Esophagus squamous epithelium (tissue), 5 donors: ENCODE measurements at places on chromosomes 4 and X.

DNA sequence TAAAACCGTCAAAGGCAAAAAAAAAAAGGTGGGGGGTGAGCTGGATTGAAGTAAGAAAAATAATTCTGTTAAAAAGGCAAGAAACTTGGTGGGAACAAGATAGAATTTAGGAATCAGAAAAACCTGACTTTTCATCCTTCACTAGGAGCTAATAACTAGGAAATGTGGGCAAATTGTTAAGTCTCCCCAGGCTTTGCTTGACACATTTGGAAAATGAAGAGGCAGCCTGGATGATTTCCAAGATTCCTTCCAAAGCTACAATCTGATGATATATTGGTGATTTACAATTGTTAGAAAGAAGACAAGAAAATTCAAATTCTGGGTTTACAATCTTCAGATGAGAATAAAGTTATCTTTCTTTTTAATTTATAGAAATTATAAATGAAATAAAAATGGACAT lies 1062.5 kb downstream of the ADGRL3 start:
- H3K36me3 ChIP-seq, result no peaks in the 10 kb centered on the region
- H3K4me3 ChIP-seq, result no peak overlapping the region
- H3K27ac ChIP-seq, result no peak overlapping the region

DNA sequence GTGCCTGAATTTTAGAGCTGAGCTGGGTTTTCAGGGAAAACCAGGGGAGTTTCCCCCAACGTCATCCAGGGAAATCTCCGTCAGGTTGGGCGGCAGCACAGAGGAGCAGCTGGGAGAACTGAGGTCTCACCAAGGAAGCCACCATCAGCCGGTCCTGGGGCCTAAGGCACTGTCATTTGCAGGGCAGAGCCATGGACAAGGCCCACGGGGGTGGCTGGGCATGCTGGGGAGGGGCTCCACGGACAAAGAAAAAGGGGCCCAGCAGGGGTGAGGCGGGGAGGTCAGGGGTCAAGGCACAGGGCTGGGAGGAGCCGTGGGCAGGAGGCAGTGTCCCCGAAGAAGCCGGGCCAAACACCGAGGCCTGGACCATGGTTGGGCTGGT lies 109.8 kb downstream of the HMX1 start:
- DNase-seq, result no peak
- no peak overlapping the region for H3K4me3 ChIP-seq
- H3K36me3 ChIP-seq, result no peaks in the 10 kb centered on the region
- H3K4me1 ChIP-seq, result no peaks in the 10 kb centered on the region

GRCh38 chrX:39000802-39001201 lies 199.5 kb downstream of the MID1IP1 start:
- H3K4me3 ChIP-seq, result no peak overlapping the region
- DNase-seq, result no peak
- H3K27ac ChIP-seq, result no peak overlapping the region
- no peaks in the 10 kb centered on the region for H3K27me3 ChIP-seq
- H3K36me3 ChIP-seq, result no peaks in the 10 kb centered on the region

DNA sequence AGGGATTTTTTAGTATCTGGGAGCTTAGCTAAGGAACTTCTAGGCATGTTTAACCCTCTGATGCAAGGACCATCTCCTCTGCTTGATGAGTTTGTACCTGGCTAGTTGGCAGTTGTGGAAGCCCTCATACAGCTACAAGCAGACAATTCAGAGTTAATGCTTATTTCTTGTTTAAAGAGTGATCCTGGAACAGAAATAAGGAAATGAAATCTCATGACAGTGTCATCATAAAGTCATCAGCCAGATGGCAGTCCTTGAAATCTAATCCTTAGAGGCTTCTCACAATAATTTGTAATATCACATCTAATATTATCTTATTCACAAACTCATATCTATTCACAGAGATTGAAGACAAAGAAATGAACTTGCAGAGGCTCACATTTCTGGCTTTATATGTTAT lies 581.6 kb upstream of the FTHL17 start:
- H3K27ac ChIP-seq, result no peak overlapping the region
- H3K4me3 ChIP-seq, result no peak overlapping the region
- no peaks in the 10 kb centered on the region for H3K36me3 ChIP-seq

DNA sequence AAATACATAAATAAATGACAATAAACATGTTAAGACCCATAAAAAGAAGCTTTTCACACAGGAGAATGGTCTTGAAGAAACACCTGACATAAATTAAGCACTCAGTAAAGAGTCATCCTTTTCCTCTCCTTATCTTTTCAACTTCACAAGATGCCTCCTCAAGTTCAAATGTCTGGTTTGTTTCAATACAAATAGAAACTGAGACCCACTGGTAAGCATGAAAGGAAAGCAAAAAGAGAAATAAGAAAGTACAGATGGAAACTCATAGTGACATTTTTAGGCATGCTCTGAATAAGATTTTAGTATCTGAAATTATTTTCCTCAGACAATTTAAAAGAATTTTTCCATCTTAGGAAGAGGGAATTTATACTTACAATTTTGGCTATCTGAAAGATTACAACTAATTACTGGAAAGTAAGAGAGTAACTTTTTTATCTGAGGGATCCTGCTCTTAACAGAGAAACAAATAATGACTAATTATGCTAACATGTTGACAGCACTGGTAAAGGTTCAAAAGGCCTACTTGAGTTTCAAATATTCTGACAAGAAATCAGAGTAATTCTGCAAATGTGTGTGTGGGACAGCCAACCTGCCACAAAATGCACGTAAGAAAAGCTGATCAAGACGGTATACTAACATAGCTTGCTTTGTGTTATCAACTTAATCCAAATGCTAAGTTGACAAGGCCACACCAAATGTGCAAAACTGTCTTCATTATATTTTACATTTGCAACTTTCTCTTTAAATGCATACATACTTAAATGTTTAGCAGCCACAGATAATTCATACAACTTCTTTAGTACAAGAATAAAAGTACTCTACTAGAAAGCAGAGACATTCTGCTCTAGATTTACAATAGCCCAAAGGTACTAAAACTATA lies 113.0 kb downstream of the IQCM start:
- H3K27ac ChIP-seq, result no peak overlapping the region
- no peaks in the 10 kb centered on the region for H3K36me3 ChIP-seq
- DNase-seq, result no peak
- H3K4me1 ChIP-seq, result no peaks in the 10 kb centered on the region
- H3K4me3 ChIP-seq, result no peak overlapping the region

GRCh38 chr4:178836865-178837264 lies 1394.6 kb upstream of the AGA start:
- H3K36me3 ChIP-seq, result no peaks in the 10 kb centered on the region
- no peak overlapping the region for H3K27ac ChIP-seq
- H3K27me3 ChIP-seq, result no peaks in the 10 kb centered on the region
- DNase-seq, result no peak
- no peaks in the 10 kb centered on the region for H3K4me1 ChIP-seq

- H3K4me1 ChIP-seq, result no peaks in the 10 kb centered on the region
- no peak overlapping the region for H3K4me3 ChIP-seq
- H3K27me3 ChIP-seq, result no peaks in the 10 kb centered on the region
These were observed 187.6 kb downstream of the GUCY2F start for GRCh38 chrX:109294097-109294814.

DNA sequence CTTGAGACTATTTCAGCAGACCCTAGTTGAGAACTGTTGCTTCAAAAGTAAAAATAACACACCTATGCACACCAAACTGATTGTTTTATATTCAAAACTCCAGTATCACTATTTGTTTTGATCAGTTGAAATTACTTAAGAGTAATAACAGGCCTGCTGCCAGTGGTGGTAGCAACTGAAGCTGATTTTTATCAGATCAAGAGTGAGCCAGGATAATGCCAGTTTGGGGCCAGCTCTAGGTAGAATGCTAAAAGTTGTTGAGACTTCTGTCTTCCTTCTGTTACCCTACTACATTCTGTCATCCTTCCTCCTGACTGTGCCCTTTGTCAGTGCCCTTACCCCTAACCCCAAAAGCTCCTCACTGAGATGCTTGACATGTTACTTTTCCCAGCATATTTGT lies 228.7 kb upstream of the SPRY1 start:
- no peak overlapping the region for H3K27ac ChIP-seq
- H3K36me3 ChIP-seq, result no peaks in the 10 kb centered on the region
- H3K27me3 ChIP-seq, result no peaks in the 10 kb centered on the region

DNA sequence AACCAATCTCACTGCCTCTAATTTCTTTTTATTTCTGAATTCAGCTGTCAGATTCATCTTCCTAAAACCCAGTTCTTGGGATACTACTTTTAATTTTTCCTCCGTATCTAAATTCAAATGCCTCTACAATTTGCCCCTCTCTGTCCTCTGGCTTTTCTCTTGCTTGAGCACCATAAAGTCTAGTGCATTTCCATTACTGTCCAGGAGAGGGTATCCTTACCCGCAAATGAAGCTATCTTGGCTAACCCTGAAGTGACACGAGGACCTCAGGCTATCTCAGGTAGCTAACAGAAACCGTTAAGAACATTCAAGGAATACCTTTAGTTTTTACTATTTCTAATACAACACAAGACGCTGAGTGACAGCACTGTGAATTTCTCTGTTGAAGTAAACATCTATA lies 49.4 kb upstream of the PRR32 start:
- H3K4me3 ChIP-seq, result no peak overlapping the region
- no peak overlapping the region for H3K27ac ChIP-seq
- H3K4me1 ChIP-seq, result no peaks in the 10 kb centered on the region
- H3K27me3 ChIP-seq, result no peaks in the 10 kb centered on the region

DNA sequence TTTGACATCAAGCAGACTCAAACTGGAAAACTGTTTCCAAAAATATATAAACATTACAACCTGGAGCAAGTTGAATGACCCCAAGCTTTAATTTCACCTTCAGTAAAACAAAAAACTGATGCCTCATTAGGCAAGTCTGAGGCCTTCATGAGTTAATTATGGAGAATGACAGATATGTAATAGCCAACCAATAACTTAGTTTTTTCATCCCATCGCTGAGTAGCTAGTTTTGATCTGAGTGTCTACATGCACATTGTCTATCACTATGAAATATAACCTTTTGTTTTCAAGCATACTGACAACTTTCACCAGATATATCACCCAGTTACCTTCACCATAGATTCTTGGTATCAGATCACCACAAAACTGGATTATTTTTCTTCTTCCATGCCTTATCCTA lies 16.4 kb downstream of the PRKG2 start:
- H3K27ac ChIP-seq, result no peak overlapping the region
- H3K4me3 ChIP-seq, result no peak overlapping the region
- H3K4me1 ChIP-seq, result no peaks in the 10 kb centered on the region
- H3K36me3 ChIP-seq, result no peaks in the 10 kb centered on the region
- no peaks in the 10 kb centered on the region for H3K27me3 ChIP-seq
- no peak for DNase-seq
